Activated T-cell treated with anti-CD3 and anti-CD28 coated beads for 4 hours (primary cell): ENCODE measurements at places on chromosomes 3 and 15.

DNA sequence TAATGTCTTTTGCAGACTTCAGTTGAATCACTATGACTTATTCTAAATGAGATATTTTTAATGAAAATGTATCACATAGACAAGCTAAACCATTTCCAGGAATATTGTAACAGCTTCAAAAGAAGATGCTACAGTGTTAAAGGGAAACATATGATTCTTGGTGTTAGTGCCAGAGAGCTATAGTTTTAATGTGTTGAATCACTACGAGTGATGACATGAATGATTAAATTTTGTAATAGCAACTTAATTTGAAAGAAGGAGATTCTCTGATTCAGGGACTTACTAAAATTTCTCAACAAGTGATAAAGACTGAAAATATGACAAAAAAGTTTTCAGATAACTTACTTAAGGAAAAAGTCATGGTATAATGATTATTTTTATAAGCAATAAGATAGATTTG, 267.3 kb upstream of the SLITRK3 start:
- no peak for DNase-seq

- DNase-seq, result no peak
Observed at GRCh38 chr3:2423143-2423542, 324.5 kb downstream of the CNTN4 start.

- DNase-seq, result no peak
Observed at GRCh38 chr3:69063636-69064035, 11.5 kb upstream of the TMF1 start.

- no peak for DNase-seq
Observed at GRCh38 chr3:51605938-51606337, 65.1 kb upstream of the TEX264 start.

DNA sequence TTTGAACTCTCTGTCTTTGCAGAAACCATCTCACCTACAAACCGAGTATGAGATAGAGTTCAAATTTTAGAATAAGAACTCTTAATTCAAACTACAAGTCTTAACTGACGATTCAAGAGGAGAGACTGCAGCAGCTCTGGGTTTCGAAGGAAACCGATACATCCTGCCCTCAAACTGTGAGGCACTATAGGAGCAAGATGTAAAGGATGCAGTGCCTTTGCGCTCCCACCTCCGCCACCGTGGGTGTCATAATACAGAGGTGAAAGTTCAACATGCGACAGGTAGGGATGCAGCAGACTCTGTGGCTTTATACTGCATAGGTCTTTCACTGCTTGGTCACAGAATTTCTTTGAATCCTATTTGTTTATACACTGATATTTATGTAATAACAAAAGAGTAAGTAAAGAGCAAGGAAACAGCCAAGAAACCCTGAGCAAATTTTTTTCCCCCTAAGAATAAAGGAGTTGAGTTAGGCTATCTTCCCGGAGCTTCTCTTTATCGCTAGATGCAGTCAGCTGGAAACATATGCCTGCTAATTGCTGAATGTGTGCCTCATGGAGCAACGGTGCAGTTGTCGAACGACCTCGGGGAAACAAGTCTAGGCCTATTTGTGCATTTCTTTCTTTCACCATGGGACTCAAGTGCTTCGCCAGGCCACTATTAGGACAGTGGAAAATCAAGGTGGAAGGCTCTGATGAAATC, 1097.6 kb upstream of the CFAP20DC start:
- DNase-seq, result no peak

DNA sequence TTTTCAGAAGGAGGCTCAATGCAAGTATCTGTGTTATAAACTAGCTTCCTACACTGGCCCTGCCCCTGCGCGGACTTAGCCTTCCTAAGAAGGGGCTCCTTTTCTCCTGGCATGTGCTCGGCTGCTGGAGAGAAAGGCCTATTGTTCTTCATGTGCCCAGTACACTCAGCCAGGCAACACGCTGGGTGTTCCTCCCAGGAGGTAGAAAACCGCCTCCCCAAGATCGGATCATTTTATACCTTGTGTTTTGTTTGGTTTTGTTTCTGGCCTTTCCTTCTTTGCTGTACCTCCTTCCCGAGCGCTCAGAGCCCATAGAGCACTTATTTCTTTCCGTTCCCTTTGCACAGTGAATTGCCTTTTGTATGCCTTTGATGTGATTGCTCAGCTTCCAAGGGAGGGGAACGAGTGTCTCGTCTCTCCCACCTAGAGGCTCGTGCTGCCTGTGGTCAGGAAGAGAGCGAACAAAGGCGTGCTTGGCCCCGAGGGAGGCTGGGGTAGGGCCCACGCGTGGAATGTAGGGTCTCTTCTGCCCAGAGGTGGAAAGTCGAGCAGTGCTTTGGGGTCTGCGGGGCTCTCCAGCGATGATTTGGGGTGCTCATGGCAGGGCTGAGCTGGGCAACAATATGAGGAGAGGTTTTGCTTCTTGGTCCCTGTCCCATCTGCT, 30.0 kb downstream of the CCNL1 start:
- DNase-seq, result no peak

GRCh38 chr3:38401246-38401962, 52.3 kb upstream of the ACVR2B start:
- DNase-seq, result no peak

- no peak for DNase-seq
Observed at GRCh38 chr15:88324741-88325065, 68.2 kb upstream of the NTRK3 start.

GRCh38 chr3:168024537-168024941, 71.2 kb downstream of the GOLIM4 start:
- DNase-seq, result no peak
